ENCODE measurements at places on chromosomes 11 and 22.

GRCh38 chr22:42702675-42703074 is 18.0 kb downstream of the A4GALT start:
- peaks cover 20% of the 10 kb centered on the region for H3K4me1 ChIP-seq

DNA sequence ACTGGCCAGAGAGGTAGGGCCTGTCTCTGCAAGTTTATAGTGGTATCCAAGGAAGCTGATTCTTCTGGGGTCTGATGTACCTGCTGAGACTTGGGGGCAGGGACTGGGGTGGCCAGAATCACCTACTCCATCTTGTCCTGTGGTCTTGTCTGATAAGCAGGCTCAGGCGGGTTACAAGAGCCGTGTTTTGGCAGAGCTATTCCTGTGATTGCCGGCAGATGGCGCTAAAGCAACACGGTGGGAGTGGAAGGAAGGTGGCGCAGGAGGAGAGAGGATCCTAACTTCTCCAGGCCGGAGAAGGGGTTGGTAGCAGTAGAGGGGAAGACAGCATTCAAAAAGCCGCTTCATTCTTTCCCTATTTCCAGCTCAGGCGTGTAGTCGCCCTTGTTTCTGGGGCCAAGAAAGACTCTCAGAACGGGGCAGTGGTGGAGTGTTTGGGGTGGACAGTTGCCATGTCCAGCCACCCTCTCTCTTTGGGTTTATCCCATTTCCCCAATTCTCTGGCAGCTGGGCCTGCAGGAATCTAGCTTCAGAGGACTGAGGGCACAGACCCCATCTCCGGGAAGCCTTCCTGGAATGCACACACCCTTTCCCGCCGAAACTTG is 15.1 kb downstream of the CHRM1 start:
- peaks cover 4% of the 10 kb centered on the region for H3K4me1 ChIP-seq
- peak; percentile 79 for DNase-seq
- H3K27ac ChIP-seq = no peak overlapping the region
- H3K36me3 ChIP-seq = no peaks in the 10 kb centered on the region
- peaks cover 5% of the 10 kb centered on the region for H3K27me3 ChIP-seq
- no peak overlapping the region for H3K4me3 ChIP-seq

DNA sequence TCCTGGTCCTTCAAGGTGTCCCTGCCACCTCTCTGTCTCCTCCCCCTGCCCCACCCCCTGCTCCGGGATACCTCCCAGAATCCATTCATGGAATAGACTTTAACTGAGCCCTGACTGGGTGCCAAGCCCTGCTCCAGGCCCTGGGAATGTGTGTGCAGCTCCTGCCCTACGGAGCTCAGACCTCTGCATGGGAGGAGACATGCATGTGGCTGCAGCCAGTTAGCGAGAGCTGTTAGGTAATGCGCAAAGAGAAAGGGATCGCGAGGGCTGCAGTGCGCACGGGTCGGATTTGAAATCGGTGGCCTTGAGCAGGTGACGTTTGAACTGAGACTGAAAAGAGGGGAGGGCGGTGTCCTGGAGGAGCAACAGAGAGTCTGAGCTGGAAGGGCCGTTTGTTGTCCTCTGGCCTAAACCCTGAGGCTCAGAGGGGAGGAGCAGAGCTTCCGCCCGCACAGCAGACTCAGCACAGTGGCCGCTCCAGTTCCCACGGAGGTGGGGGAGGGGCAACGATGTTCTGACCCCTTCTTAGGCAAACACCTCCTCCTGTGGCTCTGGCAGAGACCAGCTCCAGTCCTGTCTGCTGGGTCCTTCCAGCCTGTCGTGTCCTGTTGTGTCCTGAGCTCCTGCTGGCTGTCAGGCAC is 19.8 kb upstream of the LRRC10B start:
- DNase-seq = peak; percentile 40
- H3K4me3 ChIP-seq = no peak overlapping the region
- H3K27me3 ChIP-seq = peaks cover 35% of the 10 kb centered on the region
- no peaks in the 10 kb centered on the region for H3K36me3 ChIP-seq

DNA sequence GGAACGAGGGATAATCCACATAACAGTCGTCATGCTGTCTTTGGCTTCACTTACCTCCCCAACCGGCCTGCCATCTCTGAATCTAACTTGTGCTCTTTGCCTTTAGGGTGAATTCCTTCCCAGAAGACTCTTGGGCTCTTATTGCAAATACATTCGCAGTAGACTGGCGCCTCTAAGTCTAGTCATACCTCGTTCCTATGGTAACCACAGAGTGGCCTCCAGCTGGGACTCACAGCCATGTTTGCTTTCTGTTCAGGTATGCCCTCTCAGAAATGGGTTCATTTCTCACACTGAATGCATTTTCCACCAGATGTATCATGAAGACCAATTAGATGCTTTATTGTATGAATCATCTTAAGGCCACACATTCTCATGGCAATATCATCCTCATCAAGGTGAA is 112.7 kb downstream of the FAR1 start:
- H3K4me1 ChIP-seq = peaks cover 2% of the 10 kb centered on the region
- no peak overlapping the region for H3K4me3 ChIP-seq
- peaks cover 25% of the 10 kb centered on the region for H3K27me3 ChIP-seq

GRCh38 chr11:43643898-43644620 is 36.5 kb upstream of the HSD17B12 start:
- DNase-seq = peak; percentile 89
- H3K4me1 ChIP-seq = peaks cover 2% of the 10 kb centered on the region
- no peak overlapping the region for H3K27ac ChIP-seq
- H3K36me3 ChIP-seq = no peaks in the 10 kb centered on the region

- no peak for DNase-seq
- no peaks in the 10 kb centered on the region for H3K4me1 ChIP-seq
- no peak overlapping the region for H3K4me3 ChIP-seq
- H3K27me3 ChIP-seq = peaks cover 4% of the 10 kb centered on the region
- no peaks in the 10 kb centered on the region for H3K36me3 ChIP-seq
- no peak overlapping the region for H3K27ac ChIP-seq
Observed at GRCh38 chr11:121494355-121495099, 41.8 kb upstream of the SORL1-AS1 start.

- H3K27me3 ChIP-seq = no peaks in the 10 kb centered on the region
- DNase-seq = no peak
- no peak overlapping the region for H3K27ac ChIP-seq
- no peaks in the 10 kb centered on the region for H3K36me3 ChIP-seq
- no peaks in the 10 kb centered on the region for H3K4me1 ChIP-seq
Observed at GRCh38 chr11:62115085-62115694, 8.6 kb upstream of the INCENP start.

DNA sequence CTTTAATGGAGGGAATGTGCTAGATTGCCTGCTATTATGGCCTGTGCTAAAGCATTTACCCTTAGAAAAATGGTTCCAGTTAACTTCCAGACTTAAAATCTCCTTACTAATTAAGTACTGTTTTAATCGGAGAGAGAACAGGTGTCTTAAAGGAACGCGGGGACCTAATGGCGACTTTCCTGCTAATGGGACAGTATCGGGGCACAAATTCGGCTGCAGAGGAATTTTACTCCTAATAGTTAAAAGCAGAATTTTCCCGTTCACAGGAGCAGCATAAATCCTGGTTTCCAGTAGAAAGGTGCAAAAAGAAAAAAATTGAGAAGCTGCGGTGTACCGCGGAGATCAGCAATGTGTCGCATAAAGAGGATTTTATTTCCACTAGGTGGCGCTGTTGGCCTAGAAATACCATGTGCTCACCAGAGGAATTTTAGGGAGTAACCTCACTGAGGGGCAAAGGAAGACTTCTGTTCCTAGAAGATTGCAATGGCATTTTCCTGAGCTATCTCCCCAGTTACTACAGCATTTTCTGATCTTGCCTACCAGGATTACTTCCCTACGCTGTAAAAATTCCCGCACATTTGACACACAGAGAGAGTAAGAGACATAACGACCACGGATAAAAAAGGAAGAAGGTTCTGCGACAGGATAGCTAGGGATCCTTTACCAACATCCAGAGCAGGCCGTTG is 44.5 kb downstream of the ZNF280B start:
- H3K4me3 ChIP-seq = no peak overlapping the region
- DNase-seq = peak; percentile 53
- no peak overlapping the region for H3K27ac ChIP-seq
- H3K4me1 ChIP-seq = no peaks in the 10 kb centered on the region

- no peak overlapping the region for H3K27ac ChIP-seq
- no peak overlapping the region for H3K4me3 ChIP-seq
- peaks cover 52% of the 10 kb centered on the region for H3K27me3 ChIP-seq
Observed at GRCh38 chr11:8259306-8259959, 4.2 kb downstream of the LMO1 start.

- H3K27me3 ChIP-seq = peaks cover 47% of the 10 kb centered on the region
- no peak overlapping the region for H3K27ac ChIP-seq
- DNase-seq = no peak
- H3K4me3 ChIP-seq = no peak overlapping the region
Observed at GRCh38 chr11:44707094-44707493, 19.7 kb upstream of the TSPAN18 start.

DNA sequence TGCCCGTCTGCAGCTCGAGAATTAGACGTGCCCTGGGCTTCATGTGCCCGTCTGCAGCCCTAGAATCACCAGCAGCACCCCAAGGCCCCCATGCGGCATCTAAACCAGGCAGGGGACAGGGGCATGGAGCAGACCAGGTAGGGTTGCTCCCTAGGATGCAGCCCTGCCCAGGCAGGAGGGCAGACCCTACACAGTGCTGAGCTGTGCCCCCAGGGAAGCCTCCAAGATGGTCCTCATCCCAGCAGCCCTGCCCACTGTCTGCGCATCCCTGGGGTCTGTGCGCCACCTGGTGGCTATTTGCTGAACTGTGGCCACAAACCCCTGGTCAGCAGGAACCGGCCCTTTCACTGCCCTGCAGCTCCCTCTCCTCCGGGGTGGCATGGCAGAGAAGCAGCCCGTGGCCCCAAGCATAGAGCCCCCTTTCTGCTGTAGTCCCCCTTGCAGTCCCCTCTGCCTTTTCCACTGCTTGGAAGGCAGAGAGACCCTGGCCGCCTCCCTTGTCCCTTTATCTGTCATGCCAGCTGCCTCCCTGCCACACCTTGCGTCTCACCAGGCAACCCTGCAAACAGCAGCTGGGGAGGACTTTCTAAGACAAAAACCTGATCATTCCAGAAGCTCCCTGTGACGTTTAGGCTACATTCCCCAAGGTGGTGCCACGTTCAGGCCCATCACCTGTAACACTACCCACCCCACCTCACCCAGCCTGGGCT is 86.6 kb downstream of the KCNQ1 start:
- peak; percentile 58 for DNase-seq
- H3K27ac ChIP-seq = no peak overlapping the region
- no peaks in the 10 kb centered on the region for H3K36me3 ChIP-seq
- H3K4me1 ChIP-seq = peaks cover 30% of the 10 kb centered on the region
- peaks cover 27% of the 10 kb centered on the region for H3K27me3 ChIP-seq
- H3K4me3 ChIP-seq = no peak overlapping the region

DNA sequence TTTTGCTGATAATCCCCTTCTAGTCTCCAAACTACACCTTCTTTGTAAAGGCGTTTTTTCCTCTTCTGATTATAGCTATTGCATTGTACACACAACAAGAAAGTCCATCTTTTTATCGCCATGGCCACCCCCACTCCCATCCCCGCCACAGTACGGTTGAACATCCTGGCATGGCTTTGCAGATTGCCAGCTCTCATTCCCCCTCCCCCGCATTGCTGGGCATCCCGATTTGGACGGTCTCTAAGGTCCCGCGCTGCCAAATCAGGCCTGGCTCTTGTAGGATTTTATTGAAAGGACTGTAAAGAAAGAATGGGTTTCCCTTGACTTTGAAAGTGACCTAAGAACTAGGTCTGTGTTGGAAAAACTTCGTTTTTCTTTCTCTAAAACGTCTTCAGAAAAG is 916 bp upstream of the SLC6A5 start:
- no peak for DNase-seq
- peaks cover 8% of the 10 kb centered on the region for H3K4me1 ChIP-seq
- peaks cover 95% of the 10 kb centered on the region for H3K27me3 ChIP-seq
- no peaks in the 10 kb centered on the region for H3K36me3 ChIP-seq
- H3K27ac ChIP-seq = no peak overlapping the region

GRCh38 chr22:43013355-43014315 is 1.3 kb downstream of the PACSIN2 start:
- peak overlapping the region; percentile 83 for H3K4me3 ChIP-seq
- no peaks in the 10 kb centered on the region for H3K36me3 ChIP-seq
- H3K27me3 ChIP-seq = no peaks in the 10 kb centered on the region
- DNase-seq = peak; percentile 60
- H3K27ac ChIP-seq = no peak overlapping the region

- H3K4me1 ChIP-seq = peaks cover 3% of the 10 kb centered on the region
- no peaks in the 10 kb centered on the region for H3K36me3 ChIP-seq
- H3K4me3 ChIP-seq = no peak overlapping the region
- DNase-seq = peak; percentile 88
Observed at GRCh38 chr11:26028393-26028911, 303.5 kb upstream of the ANO3 start.

DNA sequence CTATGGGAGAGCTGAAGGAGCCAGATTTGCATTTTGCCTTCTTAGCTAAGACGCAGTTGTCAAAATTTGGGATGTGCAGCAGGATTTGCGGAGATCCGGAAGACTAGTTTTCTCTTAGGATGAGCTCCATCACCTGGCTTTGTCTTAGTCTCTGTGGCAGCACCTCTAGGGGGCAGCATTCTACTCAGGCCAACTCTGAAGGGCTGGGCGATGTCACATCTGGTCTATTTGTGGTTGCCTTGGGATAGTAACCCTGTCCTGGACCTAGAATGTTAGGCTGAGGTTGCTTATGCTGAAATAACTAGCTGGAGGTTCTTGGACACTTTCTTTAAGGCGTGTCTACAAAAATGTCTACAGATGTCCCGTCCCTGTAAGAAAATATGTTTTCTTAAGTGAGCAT is 116.2 kb downstream of the FAT3 start:
- H3K4me1 ChIP-seq = no peaks in the 10 kb centered on the region
- no peaks in the 10 kb centered on the region for H3K36me3 ChIP-seq
- H3K27me3 ChIP-seq = no peaks in the 10 kb centered on the region
- no peak overlapping the region for H3K27ac ChIP-seq

DNA sequence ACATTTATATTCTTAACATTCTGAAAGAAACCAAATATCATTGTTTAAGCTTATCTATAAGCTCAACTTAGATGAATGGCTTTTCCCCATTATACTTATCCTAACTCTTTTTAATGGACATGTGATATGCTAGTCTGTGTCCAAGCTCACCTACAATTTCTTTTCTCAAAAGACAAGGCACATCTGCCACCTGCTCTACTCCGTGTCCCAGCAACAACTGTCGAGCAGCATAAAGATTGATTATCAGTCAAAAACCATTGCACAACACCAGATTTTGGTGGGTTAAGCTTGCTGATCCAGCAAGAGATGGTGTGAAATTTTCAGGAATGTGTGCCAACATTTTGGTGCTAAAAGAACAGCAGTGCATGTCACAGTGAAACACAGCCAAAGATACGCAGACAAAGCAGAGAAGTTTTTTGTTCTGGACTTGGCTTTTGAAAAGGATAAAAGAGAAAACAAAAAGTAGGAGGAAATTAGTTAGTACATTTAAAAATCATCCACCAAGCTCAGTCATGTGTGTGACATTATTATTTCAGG is 65.8 kb downstream of the DCDC1 start:
- no peaks in the 10 kb centered on the region for H3K27me3 ChIP-seq
- no peaks in the 10 kb centered on the region for H3K36me3 ChIP-seq
- no peaks in the 10 kb centered on the region for H3K4me1 ChIP-seq
- no peak overlapping the region for H3K4me3 ChIP-seq

- no peak overlapping the region for H3K4me3 ChIP-seq
- no peak for DNase-seq
Observed at GRCh38 chr22:16973591-16974297, 34.3 kb downstream of the GAB4 start.

Measured in mesenchymal stem cell (in vitro differentiated cells and primary cell).